ENCODE measurements at places on chromosomes 5 and 9. TPM values are rescaled to one million over a fixed set of nuclear protein-coding genes. Genes with fewer than 3 reads are reported as not detected.

IFNA8 gene
- not detected for total RNA-seq

CD72 gene
- total RNA-seq: 2.8 TPM

FCN1 gene
- not detected for total RNA-seq

ENC1 gene
- total RNA-seq: 75.6 TPM

VLDLR gene
- 29.2 TPM for total RNA-seq

WDR38 gene
- total RNA-seq: not detected

C9orf153 gene
- 0.91 TPM for total RNA-seq

ENG gene
- 52.6 TPM for total RNA-seq

SVEP1 gene
- total RNA-seq: 89.5 TPM

IRX1 gene
- total RNA-seq: 0.22 TPM

SOHLH1 gene
- not detected for total RNA-seq

QSOX2 gene
- total RNA-seq: 8.6 TPM

TOR4A gene
- 8.6 TPM for total RNA-seq

HTR4 gene
- 0.11 TPM for total RNA-seq

IFNE gene
- total RNA-seq: 6.8 TPM

PRRT1B gene
- total RNA-seq: not detected

NUTM2F gene
- total RNA-seq: not detected

ADCY2 gene
- total RNA-seq: 8.8 TPM

SNCB gene
- total RNA-seq: not detected

AP3S1 gene
- total RNA-seq: 212 TPM

PRLR gene
- total RNA-seq: 1.6 TPM

Data from articular chondrocyte of knee joint (primary cell).